ENCODE measurements at places on chromosomes 5 and 9.

DNA sequence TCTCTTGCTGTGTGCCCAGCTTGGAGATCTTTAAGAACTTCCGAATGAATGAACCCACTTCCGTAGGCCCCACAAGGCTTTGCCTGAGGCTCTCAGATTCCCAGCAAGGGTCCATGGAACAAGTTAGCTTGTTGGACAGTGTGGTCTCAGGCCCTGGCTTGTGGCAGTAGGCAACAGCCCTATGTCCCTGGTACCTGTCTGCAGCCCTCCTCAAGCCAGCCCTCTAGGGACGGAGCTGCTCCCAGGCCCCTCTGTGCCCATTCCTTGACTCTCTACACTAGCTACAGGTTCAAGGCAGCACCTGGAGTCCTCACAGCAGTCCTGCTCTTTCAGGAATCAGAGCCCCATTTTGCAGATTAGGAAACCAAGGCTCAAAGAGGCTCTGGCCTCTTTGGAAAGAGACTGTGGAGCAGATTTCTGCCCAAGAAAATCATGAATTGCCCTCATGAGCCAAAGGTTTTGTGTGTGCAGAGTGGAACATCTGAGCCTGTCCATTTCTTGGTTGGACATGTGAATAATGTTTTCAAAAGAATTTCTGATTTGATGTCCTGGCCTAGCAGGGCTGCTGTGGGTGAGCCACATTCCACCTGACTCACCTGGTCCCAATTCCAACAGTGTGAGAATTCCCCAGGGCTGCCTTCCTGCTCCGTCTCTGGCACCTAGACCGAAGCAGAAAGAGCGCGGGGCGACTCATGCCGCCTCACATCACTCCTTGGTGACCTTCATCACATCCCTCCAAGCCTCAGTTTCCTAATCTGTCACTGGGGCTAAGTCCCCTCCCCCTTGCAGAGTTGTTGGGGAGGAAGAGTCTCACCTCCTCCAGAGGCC is 131.7 kb downstream of the BARX1 start:
- no peak overlapping the region for H3K4me3 ChIP-seq
- peaks cover 7% of the 10 kb centered on the region for H3K4me1 ChIP-seq
- no peak overlapping the region for H3K27ac ChIP-seq
- no peaks in the 10 kb centered on the region for H3K36me3 ChIP-seq

DNA sequence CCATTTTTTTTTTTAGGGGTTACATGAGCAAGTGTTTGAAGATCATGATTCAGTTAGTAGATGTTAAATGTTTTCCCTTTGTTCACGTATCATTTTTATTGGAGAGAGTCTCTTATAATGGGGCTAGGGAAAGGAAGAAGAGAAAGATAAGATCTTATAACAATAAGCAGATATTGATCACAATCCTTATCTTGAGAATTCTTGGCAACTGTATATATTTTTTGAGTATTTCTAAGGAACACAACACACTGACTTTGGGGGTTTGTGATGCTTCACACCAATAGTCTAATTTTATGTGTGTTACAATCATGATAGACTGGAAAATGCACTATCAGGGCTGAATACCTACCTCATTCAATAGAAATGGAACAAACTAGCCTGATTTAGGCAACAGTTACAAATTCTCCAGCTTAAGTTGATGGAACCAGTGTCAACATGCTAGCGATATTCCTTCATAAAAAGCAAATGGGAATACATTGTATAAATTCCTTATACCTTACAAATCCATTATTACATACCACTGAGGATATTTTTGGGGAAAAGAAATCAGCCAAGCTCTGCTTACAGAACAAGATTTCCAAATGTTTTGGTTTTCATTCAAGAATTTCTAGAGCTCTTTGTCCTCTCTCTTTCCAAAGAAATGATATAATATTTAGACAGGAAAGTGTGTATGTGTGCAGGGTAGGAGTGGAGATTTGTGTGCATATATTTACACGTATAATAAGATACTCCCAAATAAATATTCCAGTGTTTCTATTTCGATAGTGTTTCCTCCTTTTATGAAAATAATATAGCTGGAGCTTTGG is 41.5 kb downstream of the SVEP1 start:
- H3K4me1 ChIP-seq, result no peaks in the 10 kb centered on the region
- H3K27ac ChIP-seq, result no peak overlapping the region

- H3K27ac ChIP-seq, result no peak overlapping the region
- no peak overlapping the region for H3K4me3 ChIP-seq
- no peaks in the 10 kb centered on the region for H3K27me3 ChIP-seq
- no peaks in the 10 kb centered on the region for H3K36me3 ChIP-seq
- H3K4me1 ChIP-seq, result no peaks in the 10 kb centered on the region
These were observed 521.2 kb downstream of the IRX1 start for GRCh38 chr5:4116834-4117233.

- H3K4me1 ChIP-seq, result no peaks in the 10 kb centered on the region
- no peak overlapping the region for H3K4me3 ChIP-seq
- no peak overlapping the region for H3K27ac ChIP-seq
- no peak for DNase-seq
These were observed 769.3 kb downstream of the TLR4 start for GRCh38 chr9:118473521-118473920.

DNA sequence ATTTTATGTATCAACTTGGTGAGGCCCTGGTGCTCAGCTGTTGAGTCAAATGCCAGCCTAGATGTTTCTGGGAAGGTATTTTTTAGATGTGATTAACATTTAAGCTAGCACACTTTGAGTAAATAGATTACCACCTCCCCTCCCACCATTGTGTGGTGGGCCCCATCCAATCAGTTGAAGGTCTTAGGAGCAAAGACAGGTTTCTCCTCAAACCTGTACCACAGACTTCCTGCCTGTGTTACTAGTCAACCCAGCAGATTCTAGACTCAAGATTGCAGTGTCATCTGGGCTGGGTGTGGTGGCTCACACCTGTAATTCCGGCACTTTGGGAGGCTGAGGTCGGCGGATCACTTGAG is 33.8 kb downstream of the MRPL36 start:
- DNase-seq, result no peak
- no peaks in the 10 kb centered on the region for H3K4me1 ChIP-seq
- no peak overlapping the region for H3K4me3 ChIP-seq
- no peaks in the 10 kb centered on the region for H3K36me3 ChIP-seq
- no peak overlapping the region for H3K27ac ChIP-seq
- H3K27me3 ChIP-seq, result no peaks in the 10 kb centered on the region

DNA sequence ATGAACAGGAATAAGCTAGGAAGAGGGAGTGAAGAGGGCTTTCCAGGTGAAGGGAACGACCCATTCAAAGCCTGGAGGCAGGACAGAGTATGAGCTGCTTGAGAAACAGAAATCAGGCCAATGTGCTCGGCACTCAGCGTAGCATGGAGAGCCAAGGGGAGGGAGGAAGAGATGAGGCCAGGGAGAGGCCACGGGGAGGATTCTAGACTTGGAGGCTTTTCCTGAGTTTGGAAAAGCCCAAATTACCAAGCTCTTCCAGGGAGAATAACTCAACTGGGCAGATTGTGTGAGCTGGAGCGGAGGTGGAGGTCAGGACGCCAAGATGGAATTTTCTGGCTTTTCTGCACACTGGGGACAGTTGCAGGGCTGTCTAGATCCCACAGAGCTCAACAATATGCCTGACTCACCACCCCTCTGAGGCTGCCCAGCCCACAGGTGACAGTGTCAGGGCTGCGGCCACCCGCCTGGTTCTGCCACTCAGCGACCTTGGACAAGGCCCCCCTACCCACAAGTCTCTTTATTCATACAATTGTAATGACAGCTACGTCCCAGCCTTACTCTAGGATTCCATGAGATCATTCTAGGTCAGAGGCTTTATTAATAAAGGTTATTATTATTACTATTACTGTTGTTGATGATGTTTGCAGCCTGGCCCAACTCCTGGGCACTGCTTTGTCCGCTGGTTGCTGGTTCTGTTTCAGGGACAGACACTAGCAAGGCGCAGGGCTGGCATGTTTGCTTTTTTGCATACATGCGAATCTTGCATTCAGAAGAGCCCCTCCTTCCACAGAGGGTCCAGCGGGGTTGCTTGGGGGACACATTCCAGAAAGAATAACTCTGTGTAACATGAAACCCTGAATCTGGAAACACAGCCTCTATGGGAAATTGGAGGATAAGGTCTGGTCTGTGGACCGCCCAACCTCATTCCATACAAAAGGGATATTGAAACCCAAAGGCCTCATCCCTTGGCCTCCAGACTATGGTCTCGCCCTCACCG is 9.4 kb upstream of the LMX1B start:
- H3K4me1 ChIP-seq, result no peaks in the 10 kb centered on the region
- no peak overlapping the region for H3K27ac ChIP-seq
- no peak overlapping the region for H3K4me3 ChIP-seq
- no peak for DNase-seq
- H3K36me3 ChIP-seq, result no peaks in the 10 kb centered on the region
- H3K27me3 ChIP-seq, result peaks cover 10% of the 10 kb centered on the region

DNA sequence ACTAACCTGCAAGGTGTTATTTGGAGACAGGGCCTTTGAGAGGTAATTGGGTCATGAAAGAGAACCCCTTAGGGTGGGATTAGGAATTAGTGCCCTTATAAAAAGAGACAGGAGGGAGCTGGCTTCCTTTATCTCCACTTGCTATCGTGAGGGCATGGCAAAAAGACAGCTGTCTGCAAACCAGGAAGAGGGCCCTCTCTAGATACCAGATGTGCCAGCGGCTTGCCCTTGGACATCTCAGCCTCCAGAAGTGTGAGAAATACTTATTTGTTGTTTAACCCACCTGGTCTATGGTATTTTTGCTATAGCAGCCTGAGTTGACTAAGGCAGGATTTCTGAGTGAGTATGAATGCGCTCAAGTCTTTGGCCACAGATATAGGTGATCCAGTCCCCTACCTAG is 978 bp upstream of the RGS14 start:
- H3K4me1 ChIP-seq, result peaks cover 70% of the 10 kb centered on the region
- no peak for DNase-seq
- H3K27me3 ChIP-seq, result no peaks in the 10 kb centered on the region
- peaks cover 4% of the 10 kb centered on the region for H3K36me3 ChIP-seq
- H3K27ac ChIP-seq, result peak overlapping the region; percentile 51

DNA sequence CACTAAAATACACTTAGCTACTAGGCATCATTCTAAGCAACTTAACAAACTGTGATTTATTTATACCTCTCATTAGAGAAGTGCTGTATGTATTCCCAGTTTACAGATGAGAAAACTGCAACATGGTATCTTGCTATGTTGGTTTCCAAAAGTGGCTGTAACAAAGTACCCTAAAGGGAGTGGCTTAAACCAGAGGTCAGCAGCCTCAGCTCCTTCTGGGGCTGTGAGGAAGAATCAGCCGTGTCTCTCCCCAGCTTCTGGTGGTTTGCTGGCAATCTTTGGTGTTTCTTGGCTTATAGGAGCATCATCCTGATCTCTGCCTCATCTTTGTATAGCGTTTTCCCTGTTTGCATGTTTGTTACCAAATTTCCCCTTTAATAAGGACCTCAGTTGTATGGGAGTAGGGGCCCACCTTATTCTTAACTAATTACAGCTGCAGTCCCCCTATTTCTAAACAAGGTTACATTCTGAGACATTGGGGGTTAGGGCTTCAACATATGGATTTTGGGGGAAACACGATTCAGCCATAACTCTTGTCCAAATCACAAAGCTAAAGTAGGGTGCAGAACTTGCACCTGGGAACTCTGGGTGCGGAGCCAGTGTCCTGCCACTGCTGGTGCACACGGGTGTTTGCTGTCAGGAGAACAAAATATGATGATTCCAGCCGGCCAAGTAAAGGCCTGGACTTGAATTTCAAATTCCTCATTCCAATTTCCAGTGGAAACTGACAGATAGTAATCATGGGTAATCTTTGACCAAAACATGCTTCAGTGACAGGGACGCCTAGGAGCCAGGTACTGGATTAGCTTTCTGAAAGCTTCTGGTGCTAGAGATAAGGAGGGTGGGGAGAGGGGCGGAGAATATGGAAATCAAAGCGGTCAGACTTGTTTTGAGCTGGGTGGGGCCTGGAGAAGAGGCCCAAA is 43.3 kb downstream of the RAI14 start:
- H3K27ac ChIP-seq, result no peak overlapping the region
- no peaks in the 10 kb centered on the region for H3K27me3 ChIP-seq
- no peak for DNase-seq
- peaks cover 2% of the 10 kb centered on the region for H3K4me1 ChIP-seq
- no peak overlapping the region for H3K4me3 ChIP-seq

- no peak overlapping the region for H3K27ac ChIP-seq
- no peak for DNase-seq
- no peaks in the 10 kb centered on the region for H3K36me3 ChIP-seq
- H3K4me1 ChIP-seq, result no peaks in the 10 kb centered on the region
- no peaks in the 10 kb centered on the region for H3K27me3 ChIP-seq
These were observed 110.5 kb upstream of the MAP1B start for GRCh38 chr5:71996789-71997188.

GRCh38 chr5:179061025-179061424 is 852 bp downstream of the ZNF354C start:
- H3K27ac ChIP-seq, result no peak overlapping the region
- peak overlapping the region; percentile 71 for H3K4me3 ChIP-seq
- DNase-seq, result no peak
- no peaks in the 10 kb centered on the region for H3K27me3 ChIP-seq
- peaks cover 15% of the 10 kb centered on the region for H3K4me1 ChIP-seq
- no peaks in the 10 kb centered on the region for H3K36me3 ChIP-seq

DNA sequence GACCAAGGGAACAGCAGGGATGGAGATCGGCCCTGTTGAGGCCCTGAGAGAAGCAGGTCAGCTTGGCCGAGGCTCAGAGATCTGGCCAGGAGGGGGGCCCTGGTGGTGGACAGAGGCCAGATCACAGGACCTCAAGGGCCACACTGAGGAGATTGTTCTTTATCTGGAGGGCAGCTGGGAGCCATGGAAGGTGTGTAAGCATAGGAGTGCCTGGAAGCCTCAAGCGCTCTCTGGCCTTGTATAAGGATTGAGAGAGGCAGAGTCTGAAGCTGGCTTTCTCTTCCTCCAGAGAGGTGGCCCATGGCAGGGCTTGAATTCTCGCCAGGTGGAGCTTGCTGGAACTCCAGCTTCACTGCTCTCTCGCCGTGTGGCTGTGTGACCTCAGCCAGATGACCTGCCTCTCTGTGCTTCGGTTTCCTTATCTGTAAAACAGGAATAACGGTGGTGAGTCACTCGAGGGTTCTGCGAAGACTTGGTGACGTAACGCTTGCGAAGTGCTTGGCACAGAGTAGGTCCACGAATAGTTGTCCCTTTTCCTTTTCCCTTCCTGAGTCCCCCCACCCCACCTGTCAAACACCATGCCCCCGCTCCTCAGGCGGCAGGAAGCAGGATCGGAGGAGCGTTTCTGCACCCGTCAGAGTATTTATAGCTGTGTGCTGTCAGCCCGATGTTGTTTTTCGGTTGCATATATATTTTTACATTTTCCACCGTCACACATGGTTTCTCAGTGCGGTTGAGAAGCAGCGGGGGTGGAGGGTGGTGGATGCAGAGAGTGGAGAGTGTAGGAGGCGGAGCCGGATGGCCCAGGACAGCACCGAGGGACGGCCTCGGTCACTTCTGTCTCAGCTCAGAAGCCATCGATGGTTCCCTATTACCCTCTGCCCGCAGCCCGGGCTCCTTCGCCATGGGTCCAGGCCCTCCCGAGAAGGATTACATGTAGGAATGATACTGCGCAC is 17.0 kb upstream of the CRB2 start:
- no peaks in the 10 kb centered on the region for H3K36me3 ChIP-seq
- H3K4me3 ChIP-seq, result peak overlapping the region; percentile 29
- DNase-seq, result peak; percentile 63
- no peaks in the 10 kb centered on the region for H3K27me3 ChIP-seq
- peak overlapping the region; percentile 79 for H3K27ac ChIP-seq

GRCh38 chr5:40676613-40677343 is 2.9 kb upstream of the PTGER4 start:
- peaks cover 28% of the 10 kb centered on the region for H3K4me1 ChIP-seq
- DNase-seq, result no peak
- H3K4me3 ChIP-seq, result no peak overlapping the region

Measured in natural killer cell (primary cell).